Urothelium cell line (cell line): ENCODE measurements at places on chromosomes 16 and 17.

DNA sequence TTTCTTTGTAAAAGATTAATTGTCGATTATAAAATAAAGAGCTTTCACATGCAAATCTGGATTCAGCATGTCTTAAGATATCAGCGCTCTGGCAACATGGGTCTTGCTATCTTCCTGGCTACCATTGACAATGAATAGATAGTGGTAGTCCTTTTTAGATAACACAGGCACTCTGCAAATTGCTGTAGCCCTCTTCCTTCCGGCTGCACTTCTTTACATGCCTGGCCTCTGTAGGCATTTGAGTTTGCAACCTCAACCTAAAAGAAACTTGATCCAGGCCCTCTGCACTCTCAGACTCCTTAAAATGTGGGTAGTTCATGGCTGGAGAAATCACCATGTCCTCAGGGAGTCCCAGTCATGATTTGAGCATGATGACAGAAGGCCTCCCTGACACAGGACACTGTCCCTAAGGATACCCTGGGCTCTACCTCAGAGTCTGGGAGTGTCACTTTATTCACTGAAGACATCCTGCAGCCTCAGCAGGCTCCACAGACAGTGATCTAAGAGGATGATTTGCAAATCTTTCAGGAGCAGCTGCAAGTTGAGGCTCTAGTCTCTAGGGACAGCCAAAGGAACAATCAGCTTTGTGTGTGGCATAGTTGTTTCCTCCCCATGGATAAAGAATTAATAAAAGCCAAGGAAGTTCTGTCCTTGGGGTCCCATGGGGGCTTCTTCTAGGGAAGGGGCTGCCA, 529.4 kb downstream of the RBFOX1 start:
- DNase-seq, result no peak

DNA sequence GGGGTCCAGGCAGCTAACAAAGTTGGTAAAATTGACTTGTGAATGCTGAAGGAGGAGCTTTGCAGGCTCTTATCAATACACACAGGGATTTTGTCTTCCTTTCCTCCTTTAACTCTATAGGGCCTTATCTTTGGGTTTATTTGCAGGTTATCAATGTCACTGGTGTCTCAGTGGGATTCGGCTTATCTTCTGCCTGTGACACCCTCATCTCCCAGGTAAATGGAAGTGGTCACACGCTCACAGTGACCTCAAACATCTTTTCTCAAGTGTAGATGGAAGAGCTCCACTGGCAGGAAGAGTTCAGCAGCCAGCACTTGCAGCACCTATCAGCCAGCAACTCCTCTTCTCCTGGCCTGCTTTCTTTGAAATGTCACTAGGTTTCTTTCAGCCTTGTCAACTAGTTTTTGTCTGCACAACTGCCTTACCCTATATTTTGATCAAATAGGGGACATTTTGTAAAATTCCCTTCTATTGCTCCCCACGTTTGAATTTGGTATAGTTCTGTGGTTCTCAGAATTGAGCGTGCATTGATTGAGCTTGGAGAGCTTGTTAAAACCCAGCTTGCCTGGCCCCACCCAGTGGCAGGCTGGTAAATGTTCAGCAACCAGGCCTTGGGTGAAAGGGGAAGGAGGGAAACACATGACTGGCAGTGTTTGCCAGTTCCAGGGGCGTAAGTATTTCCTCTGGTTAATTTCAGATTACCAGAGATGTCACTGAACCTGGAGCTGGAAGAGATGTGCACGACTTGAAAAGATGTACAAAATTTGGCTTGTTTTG, 12.8 kb downstream of the SLC47A1 start:
- no peak for DNase-seq

GRCh38 chr16:733382-734207, 6.7 kb downstream of the HAGHL start:
- DNase-seq, result no peak

DNA sequence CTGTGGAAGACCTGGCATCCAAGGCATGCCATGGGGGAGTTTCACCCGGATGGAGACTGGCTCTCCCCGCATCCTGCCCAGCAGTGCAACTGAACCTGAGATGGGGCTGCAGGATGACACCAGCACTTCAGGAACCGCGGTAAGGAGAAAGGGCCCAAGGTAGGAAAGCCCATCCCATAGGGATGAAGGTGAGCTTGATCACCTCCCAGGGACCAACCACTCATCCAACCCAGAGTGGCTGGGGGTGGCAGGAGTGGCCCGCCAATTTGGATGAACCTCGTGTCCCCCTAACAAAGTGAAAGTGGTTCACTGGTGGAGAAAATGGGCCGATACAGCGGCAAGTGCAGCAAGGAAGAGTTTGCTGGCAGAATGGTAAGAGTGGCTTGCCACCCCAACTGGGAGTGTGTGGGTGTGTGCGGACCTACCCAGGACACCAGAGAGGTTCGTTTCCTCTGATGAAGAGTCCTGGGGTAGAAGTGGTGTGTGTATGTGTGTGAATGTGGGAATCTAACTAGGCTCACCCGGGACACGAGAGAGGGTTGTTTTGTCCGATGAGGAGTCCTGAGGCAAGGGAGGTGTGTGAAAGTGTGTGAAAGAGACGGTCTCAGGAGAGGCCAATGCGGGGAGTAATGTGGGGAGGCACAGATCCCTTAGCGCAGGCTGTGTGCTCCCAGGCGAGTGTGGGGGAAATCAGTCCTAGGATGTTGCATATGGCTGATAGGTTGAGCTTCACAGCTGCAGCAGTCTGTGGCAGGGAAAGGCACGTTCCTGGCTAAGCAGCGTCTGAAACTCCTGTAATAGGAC, 22.6 kb downstream of the ACSM1 start:
- DNase-seq, result no peak

- DNase-seq, result no peak
Observed at GRCh38 chr17:11668618-11669017, 70.3 kb downstream of the DNAH9 start.
